ENCODE measurements at places on chromosomes 7 and 10. TPM values are rescaled to one million over a fixed set of nuclear protein-coding genes. Genes with fewer than 3 reads are reported as not detected.

Gene WEE2
- 0.08 TPM for total RNA-seq

GRCh38 chr7:114787556-114787955, 134.3 kb upstream of the MDFIC start:
- DNase-seq = no peak

DNA sequence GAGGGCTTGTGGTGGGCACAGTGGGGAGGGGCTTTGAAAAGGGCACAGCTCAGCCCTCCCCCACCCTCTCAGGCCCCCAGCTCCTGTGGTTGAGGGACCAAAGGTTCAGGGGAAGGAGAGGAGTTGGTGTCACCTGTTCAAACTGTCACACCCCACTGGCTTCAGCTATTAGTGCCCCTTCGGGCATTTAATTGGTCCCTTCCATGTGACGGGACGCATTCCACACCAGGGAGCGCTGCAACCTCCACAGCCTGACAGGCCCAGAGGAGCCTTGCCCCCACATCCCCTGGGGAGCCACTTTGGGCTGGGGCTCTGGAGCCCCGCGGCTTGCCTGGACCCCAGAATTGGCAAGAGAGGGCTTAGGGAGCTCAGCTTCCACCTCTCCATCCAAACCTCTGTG, 75.7 kb downstream of the C10orf105 start:
- no peak for DNase-seq

- no peak for DNase-seq
Observed at GRCh38 chr10:129959544-129960480, 4.3 kb downstream of the EBF3 start.

DNA sequence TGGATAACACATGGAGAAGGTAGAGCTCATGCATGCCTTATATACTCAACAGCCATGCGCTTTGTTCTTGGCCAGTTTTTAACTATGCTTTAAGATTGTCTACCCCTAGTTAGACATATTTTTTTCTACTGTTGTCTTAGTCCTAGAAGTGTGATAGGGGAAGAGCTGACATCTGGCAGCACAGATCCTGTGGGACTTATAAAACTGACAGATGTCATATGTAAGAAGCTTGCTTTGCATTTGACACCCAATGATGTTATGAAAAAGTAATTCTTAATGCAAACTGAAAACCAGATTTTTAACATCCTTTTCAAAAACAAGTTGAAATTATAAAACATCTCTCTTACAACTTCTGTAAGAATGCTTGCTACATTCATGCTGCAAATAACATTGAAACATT, 715.9 kb upstream of the LRRN3 start:
- no peak for DNase-seq

DNA sequence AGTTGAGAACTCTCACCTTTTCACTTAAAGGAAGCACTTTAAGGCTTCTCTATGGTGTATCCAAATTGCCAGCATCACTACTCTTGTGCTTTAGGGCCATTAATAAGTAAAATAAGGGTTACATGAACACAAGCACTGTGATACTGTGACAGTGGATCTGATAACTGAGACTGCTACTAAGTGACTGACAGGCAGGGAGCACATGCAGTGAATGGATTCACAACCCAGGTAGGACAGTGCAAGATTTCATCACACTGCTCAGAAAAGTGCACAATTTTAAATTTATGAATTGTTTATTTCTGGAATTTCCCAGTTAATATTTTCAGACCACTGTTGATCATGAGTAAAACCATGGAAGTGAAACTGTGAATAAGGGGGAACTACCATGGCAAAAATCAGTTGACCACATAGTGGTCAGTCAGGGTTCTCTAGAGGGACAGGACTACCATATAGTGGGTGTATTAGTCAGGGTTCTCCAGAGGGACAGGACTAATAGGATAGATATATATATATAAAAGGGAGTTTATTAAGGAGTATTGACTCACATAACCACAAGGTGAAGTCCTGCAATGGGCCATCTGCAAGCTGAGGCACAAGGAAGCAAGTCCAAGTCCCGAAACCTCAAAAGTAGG, 20.9 kb upstream of the CYP51A1 start:
- no peak for DNase-seq

Gene PAX2
- not detected for total RNA-seq

GRCh38 chr7:112505495-112505894, 24.7 kb downstream of the LSMEM1 start:
- DNase-seq = no peak

DNA sequence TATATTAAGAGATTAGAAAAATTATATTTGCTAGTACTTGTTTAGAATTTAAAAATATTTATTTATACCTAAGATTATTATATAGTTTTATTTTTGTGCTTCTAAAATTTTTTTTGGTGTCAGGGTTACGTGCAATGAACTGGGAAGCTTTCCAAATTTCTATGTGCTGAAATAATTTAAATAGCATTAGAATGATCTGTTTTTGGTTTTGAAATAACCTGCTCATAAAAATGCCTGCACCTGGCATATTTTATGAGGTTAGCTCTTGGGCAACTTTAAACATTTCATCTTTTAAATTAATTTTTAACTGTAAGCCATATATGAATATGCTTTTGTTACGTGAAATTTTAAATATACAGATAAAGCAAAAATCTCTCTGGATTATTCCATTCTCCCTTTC, 482.5 kb downstream of the GLRX3 start:
- no peak for DNase-seq

Gene RUFY2
- total RNA-seq = 10.7 TPM

GRCh38 chr7:28700096-28700495, 258.0 kb downstream of the TRIL start:
- DNase-seq = no peak

Gene CUBN
- total RNA-seq = 7.9 TPM

Gene MUC12
- total RNA-seq = 0.60 TPM

Gene GHRHR
- total RNA-seq = not detected

GRCh38 chr10:118742782-118743181, 12.0 kb downstream of the CACUL1 start:
- no peak for DNase-seq

DNA sequence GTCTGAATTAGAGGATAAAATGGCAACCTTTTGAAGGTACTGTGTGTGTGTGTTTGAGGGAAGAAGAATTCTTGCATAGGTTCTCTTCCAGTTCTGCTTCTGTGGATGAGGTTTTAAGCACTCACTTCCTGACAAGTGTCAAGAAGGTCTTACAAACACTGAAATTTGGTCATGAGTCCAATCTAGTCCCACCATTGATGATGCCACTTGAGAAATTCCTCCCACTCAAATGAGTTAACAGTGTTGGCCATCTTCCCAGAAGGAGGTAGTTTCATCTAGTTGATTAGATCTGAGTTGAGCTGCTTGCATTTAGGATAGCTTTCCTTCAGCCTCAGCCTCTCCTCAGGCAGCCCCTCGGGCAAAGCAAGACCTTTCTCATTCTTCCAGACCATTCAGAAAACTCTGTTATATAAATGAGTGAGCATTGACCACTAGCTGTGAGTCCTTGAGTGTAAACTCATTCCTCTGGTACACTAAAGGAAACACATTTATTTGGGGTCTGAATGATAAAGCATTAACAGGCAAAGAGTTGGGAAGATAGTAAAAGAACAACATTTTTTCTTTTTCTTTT, 189.5 kb downstream of the TRIL start:
- no peak for DNase-seq

- no peak for DNase-seq
Observed at GRCh38 chr7:83486536-83486935, 162.4 kb downstream of the SEMA3E start.

Gene TEX47
- not detected for total RNA-seq

Gene CAV2
- not detected for total RNA-seq

Gene PDK4
- not detected for total RNA-seq

Gene MINDY4
- 0.60 TPM for total RNA-seq
